ENCODE measurements at places on chromosomes 1 and 21.

- no peak for DNase-seq
Measured at GRCh38 chr1:4060850-4061249, 160.8 kb upstream of the C1orf174 start.

DNA sequence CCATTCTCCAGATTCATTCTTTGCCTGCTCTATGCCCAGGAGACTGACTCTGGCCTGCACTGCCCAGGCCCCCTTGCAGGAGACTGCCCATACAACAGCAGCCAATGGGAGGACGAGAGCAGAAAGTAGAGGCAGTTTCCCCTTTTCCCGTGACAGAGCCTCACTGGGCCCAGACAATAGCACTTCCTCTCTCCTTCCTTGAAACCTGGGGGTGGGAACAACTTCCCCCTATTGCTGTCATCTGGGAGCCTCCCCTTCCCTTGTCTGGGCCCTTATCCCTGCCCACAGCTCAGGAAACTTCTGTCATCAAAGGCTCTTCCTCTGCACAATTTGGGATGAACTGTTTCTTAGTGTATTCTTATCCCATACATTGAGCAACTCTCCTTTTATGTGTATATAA lies 60.8 kb upstream of the KCNJ15 start:
- no peak for DNase-seq

DNA sequence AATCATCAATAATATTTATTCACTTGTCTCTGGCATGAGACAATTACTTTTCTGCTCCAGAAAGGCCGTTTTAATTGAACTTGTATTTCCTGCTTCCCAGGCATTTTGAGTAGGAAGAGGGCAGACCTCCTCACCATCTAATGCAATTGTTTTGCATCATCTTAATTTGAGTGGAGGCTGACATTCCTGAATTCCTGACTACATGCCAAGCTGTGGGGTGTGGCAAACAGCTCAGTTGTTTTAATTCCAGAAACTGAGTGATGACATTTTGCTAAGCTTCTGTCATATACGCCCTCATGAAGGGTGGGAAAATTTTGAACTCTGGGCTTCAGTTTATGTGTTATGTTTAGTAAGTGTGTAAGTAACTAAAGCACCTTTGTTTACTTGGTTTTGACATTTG lies 125.4 kb upstream of the USP25 start:
- no peak for DNase-seq

DNA sequence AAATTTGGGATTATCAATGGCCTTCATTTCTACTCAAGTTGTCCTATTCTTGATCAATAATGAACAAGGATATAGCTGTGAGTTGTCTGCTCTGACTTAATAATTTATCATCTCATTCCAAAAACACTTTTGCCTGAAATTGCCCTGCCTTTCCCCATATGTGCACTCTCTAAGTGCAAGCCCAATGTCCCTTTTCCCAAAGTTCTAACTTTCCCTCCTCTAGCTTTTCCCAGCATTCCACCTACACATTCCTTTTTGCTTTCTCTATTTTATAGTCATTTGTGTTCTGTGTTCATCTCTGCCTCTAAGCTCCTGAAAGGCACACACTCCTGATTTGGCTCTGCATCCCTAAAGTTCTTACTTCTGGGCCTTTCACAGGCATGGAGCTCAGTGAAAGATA lies 34.7 kb downstream of the SUSD4 start:
- DNase-seq, result no peak
